ENCODE measurements at places on chromosomes 7 and 10.

- no peak for DNase-seq
These were observed 223.5 kb downstream of the ARHGAP12 start for GRCh38 chr10:31705136-31705535.

- no peak for DNase-seq
These were observed 32.3 kb upstream of the PRKCQ start for GRCh38 chr10:6612371-6612770.

- DNase-seq: no peak
These were observed 89.8 kb downstream of the TMEM130 start for GRCh38 chr7:98779800-98780587.

- DNase-seq: peak; percentile 24
These were observed 46.2 kb downstream of the GPAM start for GRCh38 chr10:112137154-112137987.

DNA sequence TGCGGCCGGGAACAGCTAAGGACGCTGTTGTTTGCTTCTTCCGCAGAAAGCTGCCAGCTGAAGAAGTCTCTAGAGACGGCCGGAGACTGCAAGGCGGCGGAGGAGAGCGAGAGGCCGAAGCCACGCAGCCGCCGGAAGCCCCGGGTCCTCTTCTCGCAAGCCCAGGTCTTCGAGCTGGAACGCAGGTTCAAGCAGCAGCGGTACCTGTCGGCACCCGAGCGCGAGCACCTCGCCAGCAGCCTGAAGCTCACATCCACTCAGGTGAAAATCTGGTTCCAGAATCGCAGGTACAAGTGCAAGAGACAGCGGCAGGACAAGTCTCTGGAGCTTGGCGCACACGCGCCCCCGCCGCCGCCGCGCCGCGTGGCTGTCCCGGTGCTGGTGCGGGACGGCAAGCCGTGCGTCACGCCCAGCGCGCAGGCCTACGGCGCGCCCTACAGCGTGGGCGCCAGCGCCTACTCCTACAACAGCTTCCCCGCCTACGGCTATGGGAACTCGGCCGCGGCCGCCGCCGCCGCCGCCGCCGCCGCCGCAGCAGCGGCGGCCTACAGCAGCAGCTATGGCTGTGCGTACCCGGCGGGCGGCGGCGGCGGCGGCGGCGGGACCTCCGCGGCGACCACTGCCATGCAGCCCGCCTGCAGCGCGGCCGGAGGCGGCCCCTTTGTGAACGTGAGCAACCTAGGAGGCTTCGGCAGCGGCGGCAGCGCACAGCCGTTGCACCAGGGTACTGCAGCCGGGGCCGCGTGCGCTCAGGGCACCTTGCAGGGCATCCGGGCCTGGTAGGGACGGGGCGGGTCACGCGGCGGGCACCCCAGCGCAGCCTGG lies 2.4 kb downstream of the NKX2-3 start:
- DNase-seq: no peak

GRCh38 chr10:11796474-11796873 lies 26.7 kb upstream of the PROSER2 start:
- DNase-seq: no peak
